ENCODE measurements at places on chromosomes 12 and 14.

- peak; percentile 74 for DNase-seq
Measured at GRCh38 chr12:6461401-6462233, 8.9 kb downstream of the VAMP1 start.

- DNase-seq, result no peak
Measured at GRCh38 chr12:51815571-51815970, 32.9 kb downstream of the FIGNL2 start.

DNA sequence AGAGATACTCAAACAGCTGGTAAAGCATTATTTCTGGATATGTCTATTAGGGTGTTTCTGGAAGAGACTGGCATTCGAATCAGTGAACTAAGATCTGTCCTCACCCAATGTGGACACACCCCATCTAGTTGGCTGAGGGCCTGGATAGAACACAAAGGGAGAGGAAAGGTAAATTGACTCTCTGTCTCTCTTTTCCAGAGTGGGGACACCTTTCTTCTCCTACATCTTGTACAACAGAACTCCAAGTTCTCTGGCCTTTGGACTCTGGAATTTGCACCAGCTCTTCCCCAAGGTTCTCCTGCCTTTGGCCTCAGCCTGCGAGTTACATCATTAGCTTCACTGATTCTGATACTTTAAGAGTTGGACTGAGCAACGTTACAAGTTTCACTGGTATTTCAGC, 1253.9 kb downstream of the SLC16A7 start:
- DNase-seq, result no peak

DNA sequence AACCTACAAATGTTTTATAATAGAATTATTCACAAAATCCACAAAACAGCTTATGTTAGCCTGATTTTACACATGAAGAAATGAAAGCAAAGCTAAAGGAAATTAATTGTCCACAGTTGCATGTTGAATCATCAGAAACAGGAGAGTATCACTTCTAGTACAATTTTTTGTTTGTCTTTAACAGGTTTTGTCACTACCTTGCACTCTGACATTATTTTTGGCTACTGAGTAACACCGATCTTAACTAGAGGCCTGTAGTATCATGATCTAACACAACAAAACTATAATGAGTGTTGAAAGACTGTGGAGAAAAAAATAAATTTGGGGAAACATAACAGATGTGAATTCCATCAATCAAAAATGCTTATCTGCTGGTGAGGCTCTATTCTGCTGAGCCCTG, 60.1 kb downstream of the TAOK3 start:
- DNase-seq, result no peak

GRCh38 chr12:22974865-22975264, 349.9 kb downstream of the ETNK1 start:
- DNase-seq, result no peak

DNA sequence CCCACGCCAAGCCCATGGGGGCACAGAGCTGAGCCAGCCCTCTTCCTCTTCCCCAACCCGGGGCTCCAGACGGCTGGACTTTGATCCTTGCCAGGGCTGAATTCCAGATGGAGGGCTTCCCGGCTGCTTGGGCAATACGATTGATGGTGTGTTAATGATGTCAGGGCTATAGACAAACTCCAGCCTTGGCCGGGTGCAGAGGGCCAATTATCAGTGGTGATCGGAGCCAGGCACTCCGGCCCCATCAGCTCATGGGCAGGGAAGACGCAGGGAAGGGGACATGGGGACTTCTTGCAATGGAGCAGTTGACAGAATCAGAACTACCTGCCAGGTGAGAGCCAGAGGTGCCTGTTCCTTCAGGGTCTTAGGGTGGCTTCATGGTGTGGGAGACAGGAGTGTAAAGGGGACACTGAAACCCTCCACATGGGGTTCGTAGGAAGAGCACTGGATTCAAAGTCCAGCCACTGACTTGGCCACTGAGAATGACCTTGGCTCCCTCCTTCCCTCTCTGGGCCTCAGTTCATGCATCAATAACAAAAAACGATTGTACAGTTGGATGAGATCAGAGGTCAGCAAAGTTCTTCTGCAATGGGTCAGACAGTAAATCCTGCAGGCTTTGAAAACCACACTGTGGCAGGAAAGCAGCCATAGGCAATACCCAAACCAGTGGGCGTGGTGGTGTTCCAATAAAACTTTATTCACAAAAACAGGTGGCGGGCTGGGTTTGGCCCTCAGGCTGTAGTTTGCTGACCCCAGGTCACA, 333.7 kb downstream of the MED13L start:
- no peak for DNase-seq

DNA sequence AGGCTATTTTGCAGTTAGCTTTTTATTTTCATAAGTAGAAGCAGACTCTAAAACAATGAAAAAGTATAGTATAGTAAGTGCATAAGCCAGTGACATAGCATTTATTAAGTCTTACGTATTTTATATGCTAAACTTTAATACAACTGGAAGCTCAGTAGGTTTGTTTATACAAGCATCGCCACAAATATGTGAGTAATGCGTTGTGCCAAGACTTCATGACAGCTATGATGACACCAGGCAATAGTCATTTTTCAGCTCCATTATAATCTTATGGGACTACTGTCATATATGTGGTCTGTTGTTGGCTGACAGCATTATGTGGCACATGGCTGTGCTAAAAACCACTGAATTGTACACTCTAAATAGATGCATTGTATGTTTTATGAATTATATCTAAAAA, 40.3 kb downstream of the SLC38A2 start:
- DNase-seq, result no peak

- DNase-seq, result no peak
Measured at GRCh38 chr14:68124979-68125731, 305.6 kb downstream of the RAD51B start.

DNA sequence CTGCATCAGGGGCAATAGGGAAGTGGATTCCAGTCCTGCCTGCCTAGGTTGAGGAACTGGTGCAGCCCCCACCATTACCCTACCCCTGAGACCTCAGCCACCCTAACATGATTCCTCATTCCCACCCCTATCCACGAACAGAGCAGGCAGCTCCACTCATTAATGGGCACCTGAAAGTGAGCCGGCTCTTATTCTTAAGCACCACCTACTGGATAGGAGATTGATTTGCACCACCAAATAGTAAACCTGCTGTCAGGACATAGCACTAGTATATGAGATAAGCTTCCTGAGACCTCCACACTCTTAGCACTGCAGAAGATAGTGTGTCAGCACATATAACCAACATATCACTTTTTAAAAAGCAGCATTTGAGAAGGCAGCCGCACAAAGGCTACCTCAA, 573.2 kb downstream of the SOX5 start:
- no peak for DNase-seq

- no peak for DNase-seq
Measured at GRCh38 chr14:102768223-102769048, 8.8 kb upstream of the TRAF3 start.

Data from stimulated activated CD8-positive, alpha-beta memory T cell treated with anti-CD3 and anti-CD28 coated beads, Interleukin-7, amount 100 ng/mL, for 4 hours (primary cell).